ENCODE measurements at places on chromosomes 3 and 15. TPM values are rescaled to one million over a fixed set of nuclear protein-coding genes. Genes with fewer than 3 reads are reported as not detected.

- no peak for DNase-seq
Observed at GRCh38 chr15:101113114-101114005, 138.5 kb downstream of the CHSY1 start.

DNA sequence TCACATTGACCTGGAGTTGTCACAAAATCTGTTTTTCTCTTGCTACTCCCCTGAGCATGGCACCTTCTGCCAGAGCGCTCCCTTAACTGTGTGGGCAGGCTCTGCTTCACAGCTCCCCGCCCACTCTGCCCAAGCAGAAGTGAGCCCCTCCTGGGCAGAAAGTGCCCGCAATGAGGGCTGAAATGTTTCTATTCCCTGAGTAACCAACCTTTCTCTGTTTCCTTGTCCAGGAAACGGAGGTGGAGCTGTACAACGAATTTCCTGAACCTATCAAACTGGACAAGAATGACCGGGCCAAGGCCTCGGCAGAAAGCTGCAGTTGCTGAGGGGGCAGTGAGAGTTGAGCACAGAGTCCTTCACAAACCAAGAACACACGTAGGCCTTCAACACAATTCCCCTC, 66.3 kb upstream of the ACAD9 start:
- no peak for DNase-seq

DNA sequence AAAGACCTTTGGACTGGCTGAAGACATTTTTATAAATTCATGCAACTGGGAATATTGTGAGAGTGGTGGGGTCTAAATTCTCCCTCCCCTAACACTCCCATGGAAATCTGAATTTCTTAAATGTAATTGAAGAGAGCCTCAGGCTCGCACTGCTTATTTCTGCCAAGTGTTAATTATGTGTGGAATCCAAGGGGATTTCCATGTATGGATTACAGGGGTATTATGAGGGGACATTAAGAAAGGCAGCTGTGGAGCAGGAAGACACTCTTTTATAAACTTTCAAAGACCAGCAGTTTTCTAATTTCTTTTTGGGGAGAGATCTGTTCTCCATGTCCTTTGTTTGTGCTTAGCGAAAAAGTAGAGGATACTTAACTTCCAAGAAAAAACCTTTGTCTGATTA, 152.1 kb upstream of the TBL1XR1 start:
- DNase-seq, result no peak

- DNase-seq, result no peak
Observed at GRCh38 chr3:144482876-144483275, 511.3 kb downstream of the DIPK2A start.

GRCh38 chr3:41224120-41224806, 25.0 kb downstream of the CTNNB1 start:
- no peak for DNase-seq

GRCh38 chr15:78012643-78013077, 64.9 kb downstream of the TBC1D2B start:
- DNase-seq, result no peak

DNA sequence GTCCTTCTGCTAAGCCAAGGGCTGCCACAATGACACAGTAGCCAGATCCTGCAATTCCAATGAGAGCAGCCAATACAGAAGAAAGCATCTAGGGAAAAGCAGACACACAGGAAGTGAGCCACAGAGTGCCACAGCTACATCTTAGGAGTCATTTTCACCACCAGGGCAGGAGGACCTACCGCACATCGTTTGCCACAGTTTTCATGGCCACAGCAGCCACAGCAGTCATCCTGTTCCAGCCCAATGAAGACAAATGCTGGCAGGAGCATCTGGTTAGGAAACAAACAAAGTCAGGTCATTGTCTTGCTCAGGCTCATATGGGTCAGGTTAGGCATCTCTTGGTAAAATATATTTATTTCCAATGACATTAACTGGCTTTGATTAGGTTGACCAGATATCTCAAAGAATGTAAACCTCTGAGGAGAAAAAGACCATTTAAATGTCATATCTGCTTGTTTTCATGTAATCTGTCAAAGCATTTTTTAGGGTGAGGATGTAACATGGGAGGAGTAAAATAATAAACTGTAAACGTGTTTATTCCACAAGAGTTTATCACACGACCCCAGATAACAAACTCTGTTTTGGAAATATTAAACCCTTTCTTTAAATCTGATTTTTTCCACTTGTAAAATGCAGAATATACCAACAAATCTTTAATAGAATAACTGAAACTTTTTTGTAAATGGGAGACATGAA, 1.8 kb downstream of the TM4SF1 start:
- no peak for DNase-seq

DNA sequence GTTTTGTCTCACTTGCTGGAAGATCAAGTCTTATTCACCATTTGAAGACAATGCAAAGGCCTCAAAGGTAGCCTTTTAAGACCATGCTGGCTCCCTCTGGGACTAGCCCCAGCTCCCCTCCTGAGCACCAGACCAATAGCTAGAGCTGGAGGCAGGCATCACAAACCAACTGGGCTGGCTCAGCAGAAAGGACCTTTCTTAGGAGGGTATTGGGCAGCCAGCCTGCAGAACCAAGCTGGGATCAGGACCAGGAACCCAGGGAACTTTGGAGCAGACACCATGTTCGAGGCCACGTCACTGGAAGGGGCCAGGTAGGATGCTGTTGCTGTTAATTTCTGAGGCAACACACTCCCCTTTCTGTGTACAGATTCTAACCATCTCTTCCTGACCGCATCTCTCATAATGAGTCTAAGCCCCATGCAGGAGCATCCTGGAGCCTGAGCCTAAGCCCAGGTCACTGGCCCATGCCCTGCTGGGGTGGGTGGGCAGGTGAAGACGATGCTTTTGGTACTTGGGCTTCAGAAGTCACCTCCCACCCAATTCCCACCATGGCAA, 81.4 kb upstream of the KLF13 start:
- no peak for DNase-seq

- no peak for DNase-seq
Observed at GRCh38 chr3:78642226-78643035, 1125.4 kb downstream of the ROBO1 start.

DNA sequence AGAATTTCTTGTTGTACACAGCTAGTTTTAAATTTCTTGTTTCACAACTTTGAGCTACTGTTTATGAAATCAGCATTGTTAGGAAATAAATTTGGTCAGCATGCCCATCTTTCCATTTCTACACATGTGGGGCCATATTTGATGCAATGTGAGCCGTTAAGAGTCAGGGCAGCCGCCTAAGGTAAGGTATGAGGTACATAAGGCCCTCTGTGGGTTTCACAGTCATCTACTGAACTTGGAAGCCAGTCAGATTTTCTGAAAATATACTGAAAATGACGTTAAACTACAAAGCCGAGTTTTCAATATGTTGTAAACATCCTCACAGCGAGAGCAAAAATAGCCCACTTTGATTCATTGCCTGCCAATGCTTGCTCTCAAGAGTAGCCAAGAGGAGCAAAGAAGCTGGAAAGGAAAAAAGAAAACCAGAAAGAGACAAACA, 94.7 kb upstream of the PDZRN3 start:
- DNase-seq, result peak; percentile 70

- no peak for DNase-seq
Observed at GRCh38 chr15:26242565-26243071, 379.5 kb upstream of the ATP10A start.

GRCh38 chr3:112629425-112629824, 11.5 kb downstream of the CCDC80 start:
- peak; percentile 57 for DNase-seq

DNA sequence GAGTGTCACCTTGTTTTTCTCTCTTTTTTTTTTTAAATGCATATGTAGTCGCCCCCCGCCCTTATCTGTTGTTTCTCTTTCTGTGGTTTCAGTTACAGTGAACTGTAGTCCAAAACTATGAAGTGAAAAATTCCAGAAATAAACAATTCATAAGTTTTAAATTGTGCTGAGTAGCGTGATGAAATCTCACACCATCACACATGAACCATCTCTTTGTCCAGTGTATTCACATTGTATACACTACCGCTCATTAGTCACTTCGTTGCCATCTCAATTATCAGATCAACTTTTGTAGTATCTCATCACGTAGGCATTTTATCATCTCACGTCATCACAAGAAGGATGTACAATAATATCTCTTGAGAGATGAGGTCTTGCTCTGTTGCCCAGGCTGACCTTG, 62.5 kb upstream of the MLF1 start:
- DNase-seq, result no peak

- no peak for DNase-seq
Observed at GRCh38 chr3:21989341-21990042, 238.5 kb upstream of the ZNF385D start.

GRCh38 chr3:32147933-32148332, 41.5 kb downstream of the GPD1L start:
- DNase-seq, result no peak

DNA sequence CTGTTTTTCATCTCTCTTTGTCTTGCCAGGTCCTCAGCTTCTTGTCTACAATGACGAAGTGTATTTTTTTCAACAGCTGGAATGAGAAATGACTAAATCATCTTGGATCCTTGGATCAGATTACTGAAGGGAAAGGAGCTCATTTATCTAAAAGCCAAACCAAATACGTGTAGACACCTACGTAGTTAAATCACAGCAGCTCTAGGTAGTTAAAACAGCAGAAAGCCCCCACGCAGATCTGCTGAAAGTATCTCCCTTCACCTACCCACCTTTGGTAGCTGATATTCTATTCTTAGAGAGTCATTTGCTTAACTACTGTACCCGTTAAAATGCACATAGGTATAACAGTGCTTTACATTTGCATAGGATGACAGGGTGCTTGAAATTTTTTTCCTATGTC, 105.5 kb upstream of the WNT5A start:
- no peak for DNase-seq

DNA sequence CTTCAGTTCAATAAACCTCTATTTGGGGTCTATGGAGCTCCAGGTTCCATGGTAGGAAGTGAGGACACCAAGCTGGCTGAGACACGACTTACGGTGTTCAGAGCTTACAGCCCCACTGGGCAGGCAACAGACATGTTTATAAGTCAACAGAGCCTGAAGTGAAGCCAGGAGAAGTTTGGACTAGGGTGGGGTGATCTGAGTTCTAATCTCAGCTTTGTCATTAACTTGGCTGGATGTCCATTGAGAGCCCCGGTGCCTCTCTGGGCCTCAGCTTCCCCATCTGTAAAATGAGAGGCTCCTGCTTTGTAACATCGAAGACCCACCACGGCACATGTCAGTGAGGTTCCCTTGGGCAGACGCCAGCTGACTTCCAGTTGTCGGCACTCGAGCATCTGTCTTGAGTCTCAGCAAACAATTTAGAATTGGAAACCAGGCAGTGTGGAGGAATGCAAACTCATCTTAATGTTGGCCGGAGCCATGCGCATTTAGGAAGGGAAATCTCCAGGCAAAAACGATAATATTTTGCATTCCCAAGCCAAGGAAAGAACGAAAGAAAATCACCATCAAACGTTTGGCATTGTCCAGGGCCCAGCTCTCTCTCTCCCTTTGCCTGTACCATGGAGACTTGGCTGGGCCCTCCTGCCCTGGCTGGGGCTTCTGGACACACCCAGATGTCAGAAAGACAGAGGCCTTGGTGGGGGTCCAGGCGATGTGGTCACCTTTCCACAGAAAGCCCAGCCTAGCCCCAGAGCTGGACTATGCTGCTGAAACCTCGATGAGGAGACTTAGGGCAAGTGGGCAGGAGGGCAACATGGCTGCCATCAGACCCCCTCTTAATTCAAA, 18.4 kb downstream of the ITGA11 start:
- DNase-seq, result no peak

DNA sequence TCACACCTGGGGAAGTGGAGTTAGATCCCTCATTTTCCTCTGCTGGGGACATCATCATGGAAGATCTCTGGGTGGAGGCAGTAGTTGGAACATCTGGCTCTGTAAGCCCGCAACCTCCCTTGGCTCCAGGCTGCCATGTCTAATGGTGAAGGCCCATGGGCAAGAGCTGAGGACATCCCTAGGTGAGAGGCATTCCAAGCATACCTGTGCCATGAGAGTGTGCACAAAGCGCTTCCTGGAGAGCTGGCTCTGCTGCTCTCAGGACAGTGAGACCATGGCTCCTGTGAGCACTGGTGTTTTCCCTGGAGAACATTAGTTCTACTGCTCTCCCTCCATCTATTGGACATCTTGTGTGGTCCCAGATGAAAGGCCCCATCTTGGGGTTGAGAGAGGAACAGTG, 7.7 kb downstream of the MAPKAPK3 start:
- no peak for DNase-seq

DNA sequence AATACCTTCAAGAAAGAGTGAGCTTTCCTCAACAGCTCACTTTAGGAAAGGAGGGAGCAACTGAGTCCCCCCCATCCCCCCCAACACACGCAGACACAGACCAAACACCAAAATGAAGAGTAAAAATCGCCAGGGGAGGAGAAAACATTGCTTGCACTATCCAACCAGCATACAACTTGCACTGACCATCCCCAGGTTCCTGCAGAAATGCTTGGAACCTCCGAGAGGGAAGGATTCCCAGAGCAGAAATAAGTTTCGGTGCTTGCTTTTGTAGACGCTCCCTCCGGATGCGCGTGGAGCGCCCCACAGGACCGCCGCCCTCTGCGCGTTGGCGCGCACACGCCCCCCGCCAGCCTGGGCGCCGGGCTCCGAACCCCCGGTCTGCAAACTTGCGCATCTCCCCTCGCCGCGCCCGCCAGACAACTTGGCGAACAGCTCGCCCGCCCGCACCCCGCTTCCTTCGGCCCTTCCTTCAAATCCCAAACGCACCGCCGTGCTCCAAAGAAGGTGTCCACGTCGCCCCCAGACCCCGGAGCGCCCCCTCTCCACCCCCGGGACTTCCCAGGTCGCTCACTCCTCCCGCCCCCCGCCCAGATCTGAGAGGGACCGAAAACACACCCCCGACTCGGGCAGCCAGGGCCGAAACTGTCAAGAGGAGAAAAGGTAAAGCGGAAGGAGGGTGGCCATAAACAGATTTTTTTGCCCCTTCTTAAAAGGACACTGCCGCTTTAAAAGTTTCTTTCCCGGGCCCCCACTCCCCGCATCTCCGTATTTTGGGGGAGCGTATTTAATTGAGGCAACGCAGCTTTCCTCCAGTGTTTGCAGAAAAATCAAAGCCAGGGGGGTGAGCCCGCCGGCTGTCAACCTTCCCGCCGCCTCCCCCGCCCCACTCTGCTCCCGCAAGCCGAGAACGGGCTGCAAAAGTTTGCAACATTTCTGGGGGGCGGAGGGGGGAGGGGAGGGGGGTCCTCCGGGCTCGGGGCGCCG, 859 bp downstream of the RORA start:
- DNase-seq, result peak; percentile 32

The GRAMD2A gene
- polyA plus RNA-seq, result 9.3 TPM

The VGLL3 gene
- polyA plus RNA-seq, result 21.6 TPM

The ARGFX gene
- polyA plus RNA-seq, result not detected

The ALDH1A2 gene
- polyA plus RNA-seq, result 68.2 TPM

The COLQ gene
- 8.7 TPM for polyA plus RNA-seq

The FBXL22 gene
- polyA plus RNA-seq, result 2.4 TPM

The MB21D2 gene
- polyA plus RNA-seq, result 5.7 TPM

The KIF7 gene
- polyA plus RNA-seq, result 12.7 TPM

The MME gene
- polyA plus RNA-seq, result 16.6 TPM

The CPLX3 gene
- polyA plus RNA-seq, result not detected
